ENCODE measurements at places on chromosomes 5 and 9.

DNA sequence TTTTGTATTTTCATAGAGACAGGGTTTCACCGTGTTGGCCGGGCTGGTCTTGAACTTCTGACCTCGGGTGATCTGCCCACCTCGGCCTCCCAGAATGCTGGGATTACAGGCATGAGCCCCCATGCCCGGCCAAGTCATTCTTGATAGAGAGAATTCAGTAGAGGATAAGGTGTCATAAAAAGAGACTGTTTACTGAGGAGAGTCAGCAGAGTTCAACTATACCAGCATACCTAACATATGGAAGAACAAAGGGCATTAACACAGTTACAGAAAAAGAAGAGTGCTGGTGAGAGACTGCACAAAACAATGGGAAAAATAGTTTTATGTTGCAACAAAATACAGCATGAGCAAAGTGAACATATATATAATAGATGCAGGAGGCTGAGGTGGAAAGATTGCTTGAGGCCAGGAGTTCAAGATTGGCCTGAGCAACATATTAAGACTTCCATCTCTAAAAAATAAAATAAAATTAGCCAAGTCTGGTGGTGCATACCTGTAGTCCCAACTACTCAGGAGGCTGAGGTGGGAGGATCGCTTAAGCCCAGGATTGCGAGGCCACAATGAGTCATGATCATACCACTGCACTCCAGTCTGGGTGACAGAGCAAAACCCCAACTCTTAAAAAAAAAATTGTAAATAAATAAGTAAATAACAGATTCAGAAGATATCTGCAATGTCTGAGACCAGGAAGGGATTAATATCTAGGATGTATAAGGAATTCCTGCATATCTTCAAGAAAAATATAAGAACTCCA is 19.5 kb downstream of the B4GALT1 start:
- DNase-seq = no peak

DNA sequence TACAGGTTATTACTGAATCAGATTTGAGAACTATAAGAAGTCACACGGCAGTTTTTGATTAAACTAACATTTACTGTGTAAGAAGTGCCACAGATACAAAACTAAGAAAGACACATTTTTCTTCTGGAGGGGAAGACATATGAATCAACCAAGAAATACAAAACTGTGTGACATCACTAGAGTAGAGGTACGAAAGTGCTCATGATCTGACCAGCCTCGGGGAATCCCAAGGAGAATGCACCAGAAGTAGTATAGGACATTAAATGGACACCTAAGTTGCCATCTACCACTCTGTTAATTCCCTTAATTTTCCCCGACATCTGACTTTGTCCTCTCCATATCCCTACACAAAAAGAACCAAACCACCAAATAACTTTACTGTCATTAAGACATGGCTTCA is 5.3 kb upstream of the IFNK start:
- DNase-seq = no peak

DNA sequence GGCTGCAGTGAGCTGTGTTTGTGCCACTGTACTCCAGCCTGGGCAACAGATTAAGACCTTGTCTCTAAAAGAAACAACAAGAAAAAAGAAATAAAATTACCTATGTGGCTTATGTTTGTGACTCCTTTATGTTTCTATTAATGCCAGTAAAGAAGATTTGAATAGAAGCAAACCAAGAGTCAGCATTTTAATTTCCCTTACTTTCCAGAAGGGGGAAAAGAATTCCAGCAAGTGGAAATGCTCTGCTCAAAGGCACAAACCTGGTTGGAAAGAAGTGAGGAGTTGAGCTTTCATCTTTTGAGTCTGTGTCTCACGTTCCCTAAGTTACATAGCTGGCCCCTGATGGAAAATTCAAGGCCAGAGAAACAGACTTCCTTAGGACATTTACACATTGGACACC is 23.6 kb upstream of the ELL2 start:
- no peak for DNase-seq

DNA sequence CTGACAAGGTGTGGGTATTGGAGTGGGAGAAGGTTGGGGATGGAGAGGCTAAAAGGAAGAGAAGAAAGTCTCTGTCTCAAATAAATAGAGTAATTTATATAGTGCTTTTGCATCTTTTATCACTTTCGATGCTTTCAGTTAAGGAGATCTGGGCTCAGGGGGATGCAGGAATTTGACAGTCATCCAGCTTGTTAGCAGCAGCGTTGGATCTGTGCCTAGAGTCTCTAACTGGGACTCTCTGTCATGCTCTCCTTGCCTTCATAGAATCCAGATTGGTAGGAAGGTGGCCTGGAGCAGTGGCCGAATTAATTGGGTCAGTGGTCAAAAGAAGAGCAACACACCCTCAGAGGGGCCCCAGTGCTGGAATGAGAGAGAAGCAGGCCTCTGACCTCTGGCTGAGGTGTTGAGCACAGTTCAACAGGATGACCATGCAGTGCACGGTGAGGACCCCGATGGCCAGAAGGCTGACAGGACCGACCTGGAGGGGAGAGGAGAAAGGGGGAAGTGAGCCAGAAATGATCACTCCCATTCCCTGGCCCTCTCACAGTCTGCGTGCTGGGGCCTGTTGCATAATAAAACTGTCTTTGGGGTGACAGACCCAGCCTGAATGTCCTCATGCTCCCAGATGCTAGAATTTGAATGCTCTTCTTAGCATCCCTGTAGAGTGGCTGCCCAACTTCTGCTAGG is 7.6 kb downstream of the SLC36A3 start:
- no peak for DNase-seq

DNA sequence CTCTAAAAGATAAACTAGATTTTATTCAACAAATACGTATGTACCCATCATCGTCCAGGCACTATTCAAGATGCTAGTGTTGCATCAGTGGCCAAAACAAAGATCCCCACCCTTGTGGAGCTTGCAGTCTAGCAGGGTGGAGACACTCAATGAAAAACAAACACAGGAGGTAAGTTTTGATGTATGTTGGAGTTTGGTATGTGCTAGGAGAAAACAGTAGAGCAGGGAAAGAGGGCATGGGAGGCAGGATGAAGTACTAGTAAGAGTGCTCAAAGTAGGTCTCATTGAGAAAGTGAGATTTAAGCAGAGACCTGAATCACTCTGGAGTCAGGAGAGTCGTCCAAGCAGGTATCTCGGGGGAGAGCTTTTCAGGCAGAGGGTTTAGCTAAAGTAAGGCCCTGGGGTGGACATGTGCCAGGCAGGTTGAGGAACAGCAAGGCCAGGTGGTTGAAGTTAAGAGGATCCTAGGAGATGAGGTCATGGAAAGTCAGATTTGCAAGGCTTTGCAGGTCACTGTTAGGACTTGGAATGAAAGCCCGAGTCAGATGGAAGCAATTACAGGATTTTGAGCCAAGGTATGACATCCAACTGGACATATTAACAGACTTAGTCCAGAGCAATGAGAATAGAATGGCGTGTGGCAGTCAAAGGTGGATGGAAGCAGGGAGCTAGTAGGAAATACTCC is 9.2 kb downstream of the SNX18 start:
- no peak for DNase-seq

- DNase-seq = no peak
Measured at GRCh38 chr5:96969366-96969765, 33.5 kb downstream of the LNPEP start.

DNA sequence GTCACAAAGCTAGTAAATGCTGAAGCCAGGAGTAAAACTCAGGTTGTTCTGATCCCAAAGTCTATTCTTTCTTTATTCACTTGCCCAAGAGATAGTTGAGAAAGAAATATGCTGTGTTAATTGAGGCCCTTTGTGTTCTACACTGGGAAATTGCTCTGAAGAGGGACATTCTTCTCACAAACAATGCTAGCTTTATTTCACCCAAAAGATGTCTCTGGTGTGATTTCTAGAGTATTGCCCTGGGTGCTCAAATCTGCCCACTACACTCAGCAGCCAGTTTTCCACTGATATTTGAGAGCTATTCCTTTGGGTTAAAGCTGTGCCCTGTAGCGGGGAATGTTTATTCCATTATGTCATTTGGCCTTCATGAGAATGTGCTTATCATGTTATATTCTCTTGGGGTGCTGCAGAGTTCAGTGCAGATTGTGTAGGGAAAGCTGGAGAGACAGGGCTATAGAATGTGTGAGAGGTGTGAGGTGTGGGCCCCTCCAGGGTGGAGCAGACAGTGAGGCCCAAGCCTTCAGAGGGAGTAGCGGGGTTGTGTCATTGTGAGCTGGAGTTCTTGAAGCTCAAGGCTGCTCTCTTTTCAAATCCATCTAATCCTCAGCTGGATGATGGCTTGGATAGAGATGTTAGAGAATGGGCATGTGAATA is 21.0 kb upstream of the C5orf63 start:
- DNase-seq = no peak

DNA sequence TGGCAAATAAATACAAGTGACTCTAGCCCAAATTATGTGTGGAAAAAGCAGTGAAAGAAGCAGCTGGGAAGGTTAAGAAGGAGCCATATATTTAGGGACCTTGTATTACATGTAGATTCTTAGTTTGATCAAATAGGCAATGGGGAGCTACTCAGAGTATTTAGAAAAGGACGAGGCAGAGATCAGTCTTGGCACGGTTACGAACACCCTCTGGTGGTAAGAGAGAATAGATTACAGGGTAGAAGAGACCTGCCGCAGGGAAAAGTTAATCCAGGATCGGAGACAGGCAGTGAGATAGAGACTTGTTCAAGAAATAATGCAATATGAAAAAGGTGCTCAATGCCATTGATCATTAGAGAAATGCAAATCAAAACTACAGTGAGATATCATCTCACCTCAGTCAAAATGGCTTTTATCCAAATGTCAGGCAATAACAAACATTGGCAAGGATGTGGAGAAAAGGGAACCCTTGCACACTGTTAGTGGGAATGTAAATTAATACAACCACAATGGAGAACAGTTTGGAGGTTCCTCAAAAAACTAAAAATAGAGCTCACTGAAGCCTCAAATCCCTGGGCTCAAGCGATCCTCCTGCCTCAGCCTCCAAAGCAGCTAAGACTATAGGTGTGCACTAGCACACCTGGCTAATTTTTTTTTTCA is 12.0 kb downstream of the INIP start:
- DNase-seq = no peak

GRCh38 chr5:5688194-5688924 is 265.9 kb downstream of the ICE1 start:
- no peak for DNase-seq

- no peak for DNase-seq
Measured at GRCh38 chr5:133421394-133421793, 190.9 kb downstream of the FSTL4 start.

DNA sequence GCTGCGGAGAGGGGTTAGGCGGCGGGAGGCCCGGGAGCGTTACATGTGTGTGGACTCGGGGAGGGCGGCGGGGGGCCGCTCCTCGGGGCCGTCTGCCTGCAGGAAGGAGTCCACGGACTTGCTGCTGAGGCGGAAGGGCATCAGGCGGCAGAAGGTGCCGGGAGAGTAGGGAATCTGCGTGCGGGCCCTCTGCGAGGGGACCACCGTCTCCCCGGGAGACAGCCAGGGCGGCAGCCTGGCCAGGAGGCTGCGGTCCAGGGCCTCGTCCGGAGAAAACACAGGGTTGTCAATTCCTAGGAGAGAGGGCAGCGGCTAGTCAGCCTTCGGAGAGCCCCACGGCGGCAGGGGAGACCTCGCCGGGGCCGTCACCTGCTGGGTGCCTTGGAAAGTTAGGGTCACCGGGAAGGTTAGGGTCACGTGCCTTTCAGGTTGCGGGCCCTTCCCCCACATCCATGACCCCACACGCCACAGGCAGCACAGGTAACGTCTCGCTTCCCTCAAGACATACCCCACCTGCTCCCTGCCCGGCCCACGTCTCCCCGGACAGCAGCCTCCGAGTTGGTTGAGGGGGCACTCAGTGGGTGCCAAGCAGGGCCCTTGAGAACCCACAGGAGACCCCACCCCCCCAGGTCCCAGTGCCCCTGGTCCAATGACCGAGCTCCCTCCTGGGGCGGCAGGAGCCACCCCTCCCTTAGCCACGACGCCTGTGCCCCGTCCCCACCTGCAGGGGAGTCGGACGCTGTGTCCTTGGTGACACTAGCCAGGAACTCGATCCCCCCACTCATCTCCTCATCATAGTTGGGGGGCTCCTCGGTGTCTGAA is 32.1 kb downstream of the EXOC3 start:
- peak; percentile 18 for DNase-seq

DNA sequence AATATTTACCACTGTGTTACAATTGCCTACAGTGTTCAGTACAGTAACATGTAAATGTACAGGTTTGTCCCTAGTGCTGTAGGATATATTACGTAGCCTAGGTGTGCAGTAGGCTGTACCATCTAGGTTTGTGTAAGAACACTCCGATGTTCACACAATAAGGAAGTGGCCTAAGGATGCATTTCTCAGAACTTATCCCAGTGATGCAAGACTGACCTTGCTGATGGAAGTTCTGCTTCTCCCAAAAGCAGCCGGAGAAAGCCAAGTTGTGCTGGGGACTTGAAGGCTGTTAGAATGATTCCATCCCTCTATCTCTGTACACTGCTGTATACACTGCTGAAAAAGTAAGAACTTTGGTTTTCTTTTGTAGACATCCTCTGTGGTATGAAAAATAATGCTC is 21.6 kb downstream of the NEUROG1 start:
- no peak for DNase-seq

DNA sequence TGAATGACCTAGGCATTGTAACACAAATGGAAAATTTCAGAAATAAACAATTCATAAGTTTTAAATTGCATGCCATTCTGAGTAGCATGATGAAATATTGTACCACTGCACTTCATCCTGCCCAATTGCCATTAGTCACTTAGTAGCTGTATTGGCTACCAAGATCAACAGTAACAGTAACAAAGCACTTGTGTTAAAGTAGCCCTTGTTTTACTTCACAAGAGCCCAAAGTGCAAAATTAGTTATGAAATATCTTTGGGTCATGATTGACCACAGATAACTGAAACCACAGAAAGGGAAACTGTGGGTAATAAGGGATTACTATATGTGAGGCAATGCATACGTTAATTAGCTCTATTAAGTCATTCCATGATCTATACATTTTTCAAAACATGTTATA is 33.3 kb upstream of the RORB start:
- no peak for DNase-seq

- no peak for DNase-seq
Measured at GRCh38 chr5:142313682-142314081, 11.1 kb downstream of the SPRY4 start.

DNA sequence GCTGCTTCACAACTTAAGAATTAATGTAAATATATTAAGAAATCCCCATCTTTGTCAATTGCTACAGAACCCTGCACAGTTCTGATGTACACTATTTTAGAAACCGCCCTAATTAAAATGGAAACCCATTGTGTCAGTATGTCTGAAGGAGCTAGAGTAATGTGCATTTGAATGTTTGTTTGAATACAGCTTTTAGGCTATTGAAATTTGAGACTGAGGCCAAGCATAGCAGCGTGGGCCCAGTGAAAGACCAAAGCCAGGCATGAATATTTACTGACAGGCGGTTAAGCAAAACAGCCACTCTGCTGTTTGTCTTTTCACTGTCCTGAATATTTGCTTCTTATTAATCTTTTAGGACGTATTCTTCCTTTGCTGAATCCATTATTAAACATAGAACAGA is 252.3 kb downstream of the IZUMO3 start:
- no peak for DNase-seq

All from left ventricle myocardium inferior (tissue), 1 donor.